ENCODE measurements at places on chromosomes 7 and 10. TPM values are rescaled to one million over a fixed set of nuclear protein-coding genes. Genes with fewer than 3 reads are reported as not detected.

FGFR2 gene
- not detected for total RNA-seq

OPN1SW gene
- total RNA-seq, result not detected

SCIN gene
- 0.41 TPM for total RNA-seq

EVX1 gene
- not detected for total RNA-seq

SLC13A4 gene
- total RNA-seq, result not detected

GPR26 gene
- total RNA-seq, result not detected

SAMD8 gene
- 23.4 TPM for total RNA-seq

LRRC4 gene
- not detected for total RNA-seq

STEAP1B gene
- not detected for total RNA-seq

TAS2R41 gene
- total RNA-seq, result 0.55 TPM

NPC1L1 gene
- 0.13 TPM for total RNA-seq

Measured in naive thymus-derived CD8-positive, alpha-beta T cell (primary cell).